ENCODE measurements at places on chromosomes 7 and 10.

DNA sequence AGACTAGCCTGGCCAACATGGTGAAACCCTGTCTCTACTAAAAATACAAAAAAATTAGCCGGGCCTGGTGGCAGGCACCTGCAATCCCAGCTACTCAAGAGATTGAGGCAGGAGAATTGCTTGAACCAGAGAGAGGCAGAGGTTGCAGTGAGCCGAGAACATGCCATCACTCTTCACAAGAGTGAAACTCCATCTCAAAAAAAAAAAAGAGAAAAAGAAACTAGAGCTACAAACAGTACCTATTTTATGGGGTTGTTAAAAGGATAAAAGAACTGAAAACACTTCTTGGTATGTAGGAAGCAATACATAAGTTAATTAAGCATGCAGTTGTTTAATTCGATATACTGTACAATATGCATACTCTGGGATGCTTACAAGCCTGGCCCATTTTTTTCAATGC is 216.9 kb downstream of the SORCS1 start:
- DNase-seq = no peak

- DNase-seq = no peak
Measured at GRCh38 chr10:84540022-84540616, 211.7 kb downstream of the CCSER2 start.

DNA sequence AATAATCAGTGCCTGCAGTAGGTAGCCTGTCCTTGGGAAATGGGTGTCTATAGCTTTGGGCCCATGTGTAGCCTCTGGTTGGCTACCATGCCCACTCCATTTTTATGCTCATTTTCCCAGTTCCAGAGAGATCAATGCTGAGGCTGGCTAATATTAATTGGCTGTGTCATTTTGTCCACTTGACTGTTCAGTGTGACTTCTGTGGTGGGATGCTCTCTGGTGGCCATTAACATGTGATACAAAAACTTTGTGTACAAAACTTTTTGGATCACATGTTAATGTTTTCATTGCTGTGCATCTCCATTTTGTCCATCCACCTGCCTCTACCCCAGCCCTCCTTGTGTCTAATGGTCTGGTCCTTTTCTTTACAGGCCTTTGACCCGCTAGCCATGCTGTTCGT is 22.7 kb downstream of the VIM start:
- no peak for DNase-seq

DNA sequence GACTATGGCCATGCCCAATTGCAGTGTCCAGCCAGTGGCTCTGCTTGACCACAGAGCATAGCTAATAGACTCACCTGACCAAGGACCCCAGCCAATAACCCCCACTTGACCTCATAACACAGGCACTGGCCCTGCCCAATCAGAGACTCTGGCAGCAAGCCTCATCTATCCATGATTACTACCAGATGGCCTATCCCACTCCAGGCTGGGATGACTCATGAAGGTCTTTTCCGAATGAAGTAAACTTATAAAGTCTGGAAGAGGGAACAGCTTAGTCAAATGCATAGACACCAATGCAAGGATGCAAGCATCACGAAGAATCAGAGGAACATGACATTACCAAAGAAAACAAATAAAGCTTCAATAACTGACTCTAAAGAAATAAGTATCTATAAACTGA is 141.4 kb downstream of the TMEM168 start:
- DNase-seq = no peak

DNA sequence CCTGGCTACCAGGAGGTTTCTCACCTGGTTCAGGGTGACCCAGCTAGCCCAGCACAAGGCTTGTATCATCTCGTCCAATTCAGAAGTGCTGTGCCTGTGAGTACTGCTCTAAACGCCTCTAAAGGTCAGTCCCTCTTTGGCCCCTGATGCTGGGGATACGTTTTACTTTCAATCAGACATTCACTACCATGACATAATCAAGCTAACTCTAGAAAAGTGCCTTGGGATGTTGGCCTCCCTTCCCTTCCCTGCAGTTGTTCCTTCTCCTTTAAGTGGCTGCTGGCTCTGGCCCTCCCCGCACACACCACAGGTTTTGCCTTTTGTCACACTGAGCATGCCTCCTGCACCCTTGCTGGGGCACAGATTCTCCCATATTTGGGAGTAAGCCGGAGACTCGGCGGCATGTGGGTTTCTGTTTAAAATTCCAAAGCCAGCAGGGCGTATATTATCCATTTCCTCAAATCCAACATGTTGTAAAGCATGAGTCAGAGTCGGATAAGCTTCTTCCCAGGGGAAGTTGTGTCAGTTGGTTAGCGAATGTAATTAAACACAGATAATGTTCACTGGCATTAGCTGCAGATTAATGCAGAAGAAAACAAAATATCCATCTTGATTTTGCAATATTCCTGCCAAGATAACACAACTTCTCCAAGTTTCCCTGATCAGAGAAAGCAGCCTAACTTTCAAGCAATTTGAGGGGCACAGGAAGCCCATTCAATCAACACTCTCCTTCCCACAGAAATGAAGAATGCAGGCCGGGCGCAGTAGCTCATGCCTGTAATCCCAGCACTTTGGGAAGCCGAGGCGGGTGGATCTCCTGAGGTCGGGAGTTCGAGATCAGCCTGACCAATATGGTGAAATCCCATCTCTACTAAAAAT is 31.8 kb upstream of the VCL start:
- DNase-seq = no peak

Measured in NCI-H1417 treated with DMSO at 0.1 percent for 48 hours (cell line).